ENCODE measurements at places on chromosomes 7 and 10.

DNA sequence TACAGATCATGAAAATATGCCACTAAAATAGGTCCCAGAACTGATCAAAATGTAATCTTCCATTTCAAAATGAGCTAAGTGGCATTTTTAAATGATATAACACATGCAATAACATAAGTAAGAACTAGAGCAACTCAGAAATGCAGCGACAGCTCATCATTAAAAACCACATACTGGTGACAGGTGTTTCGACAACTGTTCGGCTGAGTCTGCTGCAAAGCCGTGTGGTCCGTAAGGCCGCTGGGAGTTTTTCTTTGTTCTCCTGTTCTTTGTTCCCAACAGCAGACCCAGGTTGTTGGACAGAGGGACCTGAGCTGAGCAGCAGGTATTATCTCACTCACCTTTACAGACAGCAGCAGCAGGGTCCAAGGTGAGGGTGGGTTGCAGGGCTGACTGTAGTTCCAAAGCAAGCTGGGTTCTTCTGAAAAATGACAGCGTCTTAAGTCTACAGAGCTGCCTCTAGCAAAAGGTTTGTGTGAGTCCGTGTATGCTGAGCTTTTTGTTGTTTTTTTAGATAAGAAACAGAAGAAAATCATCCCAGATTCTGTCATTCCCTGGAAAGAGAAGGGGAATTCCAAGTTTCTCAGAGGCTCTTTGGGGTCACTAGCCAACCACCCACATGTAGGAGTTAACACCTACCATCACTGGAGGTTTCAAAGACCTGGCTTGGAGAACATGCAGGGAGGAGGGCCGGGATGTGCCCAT is 45.4 kb upstream of the MACROH2A2 start:
- no peak for DNase-seq

GRCh38 chr7:12233175-12233574 is 22.1 kb downstream of the TMEM106B start:
- no peak for DNase-seq

DNA sequence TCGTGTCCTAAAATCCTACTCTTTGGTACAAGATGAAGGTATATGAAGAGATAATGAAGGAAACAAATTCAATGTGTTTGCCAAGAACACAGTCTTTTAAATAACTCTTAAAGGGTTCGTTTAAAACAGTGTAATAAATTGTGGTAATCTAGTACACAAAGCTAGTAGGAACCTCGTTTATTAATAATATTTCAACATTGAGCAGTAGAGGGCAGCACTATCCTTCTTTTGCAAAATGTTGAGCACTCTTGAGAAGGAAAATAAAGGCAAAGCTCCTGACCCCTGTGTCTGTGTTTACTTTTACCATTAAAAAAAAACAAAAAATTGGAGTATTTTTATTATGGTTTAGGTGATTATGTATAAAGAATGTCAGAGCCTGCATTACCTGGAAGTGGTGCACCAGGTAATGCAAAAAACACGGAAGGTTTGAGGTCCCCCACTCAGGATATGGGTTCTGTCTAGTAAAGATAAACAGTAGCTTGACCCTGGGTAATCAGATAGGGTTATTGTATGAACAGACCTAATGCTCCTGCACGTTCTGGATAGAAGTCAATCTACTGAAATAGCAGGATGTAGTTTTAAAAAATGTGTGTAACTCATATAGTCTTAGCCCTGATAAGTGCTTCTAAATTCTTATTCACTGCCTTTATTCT is 5.7 kb upstream of the GOT1 start:
- DNase-seq: peak; percentile 48

DNA sequence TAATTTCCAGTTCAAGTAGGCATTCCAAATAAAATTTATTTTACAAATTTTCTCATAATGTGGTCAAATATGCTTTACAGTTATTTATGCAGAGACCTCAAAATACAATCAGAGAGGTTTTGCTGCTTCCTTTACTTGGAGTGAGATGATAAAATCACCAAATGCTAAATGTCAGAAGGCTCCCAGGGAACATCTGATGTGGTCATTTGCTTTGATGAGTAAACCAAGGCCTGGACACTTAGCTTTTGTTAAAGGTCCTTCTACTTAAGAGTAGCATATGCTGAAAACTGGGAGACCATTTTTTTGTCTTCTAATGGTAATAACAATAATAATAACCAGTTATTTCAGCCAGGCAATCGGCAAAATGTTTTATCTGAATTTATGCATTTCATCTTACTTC is 60.6 kb upstream of the AKR1E2 start:
- no peak for DNase-seq

GRCh38 chr10:79422178-79422892 is 23.1 kb downstream of the ZCCHC24 start:
- no peak for DNase-seq

GRCh38 chr7:49060743-49061142 is 136.4 kb downstream of the CDC14C start:
- DNase-seq: no peak

DNA sequence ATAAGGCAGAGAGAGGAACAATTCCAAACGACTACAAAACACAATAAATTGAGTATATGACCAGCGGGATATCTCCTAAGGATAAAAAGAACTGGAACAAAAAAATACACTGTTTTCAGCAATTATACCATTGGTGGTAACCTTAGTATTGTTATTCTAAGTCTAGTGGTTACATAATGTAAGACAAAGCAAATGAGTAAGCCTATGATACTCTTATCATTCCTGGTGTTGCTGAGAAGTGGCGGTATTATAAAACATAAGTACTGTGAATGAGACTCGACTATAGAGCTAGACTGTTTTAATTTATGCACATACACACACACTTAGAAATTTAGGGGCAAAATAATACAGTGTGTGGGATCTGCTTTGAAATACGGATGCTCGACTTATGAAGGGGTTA is 107.7 kb downstream of the NRBF2 start:
- no peak for DNase-seq

GRCh38 chr10:31215052-31215451 is 104.0 kb upstream of the ZEB1 start:
- DNase-seq: no peak

- DNase-seq: peak; percentile 36
Observed at GRCh38 chr7:30548845-30549244, 44.2 kb upstream of the GGCT start.

DNA sequence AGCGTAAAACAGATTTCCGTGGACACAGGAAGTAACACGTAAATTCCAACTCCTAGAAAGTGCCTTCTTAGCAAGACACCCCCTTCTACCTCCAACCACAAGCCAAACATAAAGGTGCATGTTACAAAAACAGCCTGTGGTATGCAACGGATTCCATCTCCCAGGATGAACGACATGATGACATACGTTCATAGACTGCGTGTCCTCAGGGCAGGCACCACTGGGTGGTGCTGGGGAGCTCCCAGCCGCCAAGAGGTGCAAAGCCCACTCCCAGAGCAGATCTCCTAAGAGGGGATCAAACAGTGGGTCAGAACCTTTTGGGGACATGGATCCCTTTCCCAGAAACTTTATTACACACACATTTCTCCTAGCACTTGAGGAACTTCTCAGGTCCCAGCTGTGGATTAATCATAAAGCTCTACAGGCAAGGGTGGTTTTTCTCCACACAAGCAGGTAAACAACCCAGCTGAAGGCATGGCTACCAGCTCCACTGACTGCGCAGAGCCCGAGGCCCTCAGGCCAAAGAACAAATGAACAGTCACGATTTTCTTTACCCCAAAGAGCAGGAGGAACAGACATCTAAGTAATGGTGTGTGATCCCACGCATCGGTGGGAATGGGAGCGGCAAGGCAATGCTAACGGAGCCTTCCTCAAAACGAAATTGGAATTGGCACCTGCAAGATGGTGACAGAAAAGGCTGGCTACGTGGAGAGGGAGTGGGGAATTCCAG is 13.8 kb downstream of the PSAP start:
- no peak for DNase-seq

DNA sequence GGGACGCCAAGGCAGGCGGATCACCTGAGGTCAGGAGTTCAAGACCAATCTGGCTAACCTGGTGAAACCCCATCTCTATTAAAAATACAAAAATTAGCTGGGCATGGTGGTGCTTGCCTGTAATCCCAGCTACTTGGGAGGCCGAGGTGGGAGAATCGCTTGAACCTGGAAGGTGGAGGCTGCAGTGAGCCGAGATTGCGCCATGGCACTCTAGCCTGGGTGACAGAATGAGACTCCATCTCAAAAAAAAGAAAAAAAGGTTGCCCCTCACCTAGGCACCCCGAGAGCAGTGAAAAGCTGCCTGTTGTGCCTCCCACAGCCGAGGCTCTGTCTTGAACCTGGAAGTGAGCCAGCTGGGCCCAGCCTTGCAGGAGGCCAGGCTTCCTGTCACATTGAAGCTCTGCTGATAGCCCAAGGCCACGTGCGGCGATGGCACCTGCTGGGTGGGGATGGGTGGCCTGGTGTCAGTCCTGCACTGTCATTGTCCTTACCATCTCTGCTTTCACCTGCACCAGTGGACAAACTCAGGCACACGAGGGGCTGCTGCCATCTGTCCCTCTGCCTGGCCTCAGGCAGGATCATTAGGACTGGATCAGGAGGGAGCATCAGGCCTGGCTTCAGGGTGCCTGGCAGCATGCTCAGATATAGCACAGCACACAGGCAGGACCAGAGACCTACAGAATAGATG is 37.8 kb downstream of the DNAJB12 start:
- no peak for DNase-seq

DNA sequence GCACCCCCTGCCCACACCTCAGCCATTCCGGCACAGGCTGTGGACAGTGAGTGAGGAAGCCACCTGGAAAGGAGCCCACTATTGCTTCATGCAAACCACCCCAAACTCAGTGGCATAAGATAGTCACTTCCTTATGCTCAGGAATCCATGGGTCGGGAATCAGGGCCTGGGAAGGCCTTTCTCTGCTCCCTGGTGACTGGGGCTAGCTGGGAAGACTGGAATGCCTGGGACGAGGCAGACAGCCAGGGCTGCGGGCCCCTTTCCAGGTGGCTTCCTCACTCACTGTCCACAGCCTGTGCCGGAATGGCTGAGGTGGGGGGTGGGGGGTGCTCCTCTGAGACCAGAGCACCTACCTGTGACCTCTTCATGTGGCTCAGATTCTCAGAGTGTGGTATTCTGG is 74.1 kb upstream of the GRB10 start:
- no peak for DNase-seq

DNA sequence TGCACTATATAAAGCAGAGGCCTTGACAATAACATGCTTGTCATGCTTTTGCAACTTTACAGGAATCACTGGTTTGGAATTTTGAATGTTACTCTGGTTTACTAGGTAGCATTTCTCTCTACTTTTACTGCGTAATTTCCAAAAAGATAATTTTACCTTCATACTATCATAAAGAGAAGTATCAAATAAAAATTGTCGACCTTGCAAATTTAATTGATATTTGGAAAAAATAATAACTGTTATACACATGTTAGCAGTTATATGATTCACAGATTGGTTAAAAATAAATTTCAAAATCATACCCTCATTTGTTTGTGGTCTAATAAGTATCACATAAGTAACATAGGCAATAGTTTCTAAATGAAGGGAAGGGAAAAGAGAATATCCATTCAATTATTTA is 228.5 kb upstream of the CACNA2D1 start:
- DNase-seq: no peak

DNA sequence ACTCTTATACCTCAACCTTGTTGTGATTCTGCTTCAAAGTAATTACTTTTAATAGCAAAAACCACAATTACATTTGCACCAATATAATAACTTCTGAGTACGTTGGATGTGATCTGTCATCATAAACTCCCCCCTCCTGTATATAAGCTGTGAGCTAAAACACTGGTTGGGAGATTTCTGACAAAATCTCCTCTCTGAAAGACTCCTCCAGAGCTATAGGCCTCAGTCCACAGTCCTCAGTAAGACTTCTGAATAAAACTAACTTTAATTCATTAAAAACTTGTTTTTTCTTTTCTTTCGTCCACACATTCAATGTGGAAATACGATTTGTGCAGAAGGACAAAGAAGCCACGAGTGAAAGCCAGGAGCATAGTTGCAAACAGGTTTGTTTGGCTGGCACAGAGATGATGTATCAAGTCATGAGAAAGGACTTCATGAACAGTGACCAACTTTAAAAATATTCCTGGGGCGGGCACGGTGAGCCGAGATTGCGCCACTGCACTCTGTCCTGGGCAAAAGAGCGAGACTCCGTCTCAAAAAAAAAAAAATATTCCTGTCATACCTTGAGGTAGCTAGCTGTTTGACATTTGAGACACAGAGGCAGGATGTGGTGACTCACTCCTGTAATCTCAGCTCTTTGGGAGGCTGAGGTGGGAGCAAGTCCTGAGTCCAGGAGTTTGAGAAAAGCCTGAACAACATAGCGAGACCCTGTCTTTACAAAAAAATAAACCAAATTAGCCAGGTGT is 91.1 kb upstream of the ARHGAP21 start:
- DNase-seq: no peak

GRCh38 chr10:75291805-75292204 is 56.0 kb upstream of the COMTD1 start:
- no peak for DNase-seq

- no peak for DNase-seq
Observed at GRCh38 chr10:19658622-19659233, 157.5 kb upstream of the PLXDC2 start.

- no peak for DNase-seq
Observed at GRCh38 chr10:99337311-99337811, 8.2 kb downstream of the CNNM1 start.

DNA sequence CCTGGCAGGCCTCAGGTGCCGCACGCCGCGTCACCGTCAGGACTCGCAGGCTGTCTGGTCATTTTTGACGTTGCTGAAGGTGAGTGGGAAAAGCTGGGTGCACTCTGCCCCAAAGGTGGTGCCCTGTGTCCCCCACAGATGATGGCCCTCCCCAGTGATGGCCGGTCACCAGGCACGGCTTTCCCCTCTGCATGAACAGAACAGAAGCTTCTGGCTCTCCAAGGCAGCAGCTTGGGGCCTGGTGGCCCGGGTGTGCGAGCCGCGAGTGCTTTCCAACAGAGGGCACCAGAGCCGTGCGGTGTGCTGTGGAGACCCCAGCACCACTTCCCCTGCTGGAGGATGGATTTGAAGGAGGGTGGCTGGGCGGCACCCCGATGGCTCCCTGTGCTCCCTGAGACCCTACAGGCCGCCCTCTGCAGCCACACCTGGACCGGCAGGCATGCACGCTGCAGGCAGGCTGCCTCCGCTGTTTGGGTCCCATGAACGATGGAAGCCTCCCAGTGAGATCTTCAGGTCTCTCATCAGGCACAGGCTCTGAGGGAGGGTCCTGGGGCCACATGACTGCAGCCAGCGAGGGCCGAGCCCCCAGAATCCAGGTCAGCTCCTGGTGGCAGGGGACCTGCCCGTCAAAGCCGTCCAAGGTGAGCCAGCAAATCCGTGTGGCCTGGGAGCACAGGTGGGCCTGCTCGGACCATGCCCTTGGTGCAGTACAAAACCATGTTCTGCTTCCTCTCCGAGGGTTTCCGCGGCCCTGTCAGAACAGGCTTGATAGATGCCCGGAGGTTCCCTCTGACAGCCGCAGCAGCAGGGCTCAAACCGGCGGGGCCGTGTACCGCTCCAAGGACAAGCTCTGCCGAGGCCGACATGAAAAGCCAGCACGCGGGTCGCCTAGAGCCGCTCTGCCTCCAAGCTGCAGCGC is 195.4 kb downstream of the EBF3 start:
- no peak for DNase-seq

DNA sequence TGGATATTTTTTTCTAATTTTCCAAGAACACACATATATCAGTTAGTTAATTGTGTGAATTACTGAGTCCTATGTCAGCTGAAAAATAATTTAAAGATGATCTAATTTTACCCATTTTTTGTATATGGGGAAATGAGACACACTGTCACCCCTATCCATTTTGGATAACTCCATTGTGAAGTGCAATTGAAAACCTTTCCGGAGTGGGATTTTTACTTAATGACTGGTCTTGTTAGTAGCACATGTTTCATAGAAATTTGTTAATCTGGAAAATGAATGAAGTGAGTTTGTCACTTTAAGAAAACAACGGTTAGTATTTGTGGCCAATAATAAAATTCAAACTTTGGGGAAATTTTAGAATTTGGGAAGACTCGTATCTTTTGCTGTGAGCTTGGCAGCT is 2.0 kb downstream of the GARS1 start:
- no peak for DNase-seq

Data from activated CD4-positive, alpha-beta T cell treated with anti-CD3 and anti-CD28 coated beads, Interleukin-2, Interleukin-4, amounts not matched to agents 100 ng/mL and 50 ng/mL, durations not matched to agents 16 hours and 8 hours (primary cell).